T-helper 2 cell (primary cell): ENCODE measurements at places on chromosomes 7 and 10.

DNA sequence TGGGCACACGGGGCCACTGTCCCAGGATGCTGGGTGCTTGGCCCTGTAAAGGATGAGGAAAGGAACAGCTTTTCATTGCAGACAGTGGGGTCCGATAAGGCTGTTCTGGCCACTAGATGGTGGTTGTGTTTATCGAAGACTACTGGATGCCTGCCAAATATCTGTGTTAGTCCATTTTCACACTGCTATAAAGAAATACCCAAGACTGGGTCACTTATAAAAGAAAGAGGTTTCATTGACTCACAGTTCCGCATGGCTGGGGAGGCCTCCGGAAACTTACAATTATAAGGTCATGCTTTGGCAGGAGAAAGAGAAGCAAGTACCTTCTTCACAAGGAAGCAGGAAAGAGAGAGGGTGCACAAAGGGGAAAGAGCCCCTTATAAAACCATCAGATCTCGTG is 32.2 kb upstream of the GARS1 start:
- DNase-seq = no peak

- DNase-seq = no peak
Measured at GRCh38 chr7:116582164-116582732, 57.4 kb downstream of the CAV1 start.

- no peak for DNase-seq
Measured at GRCh38 chr10:59470570-59470969, 108.2 kb upstream of the FAM13C start.

GRCh38 chr7:16702441-16702840 is 51.1 kb upstream of the TSPAN13 start:
- DNase-seq = no peak

GRCh38 chr10:101545898-101546297 is 42.2 kb downstream of the POLL start:
- no peak for DNase-seq

- no peak for DNase-seq
Measured at GRCh38 chr10:86988520-86988919, 20.2 kb downstream of the ADIRF start.

DNA sequence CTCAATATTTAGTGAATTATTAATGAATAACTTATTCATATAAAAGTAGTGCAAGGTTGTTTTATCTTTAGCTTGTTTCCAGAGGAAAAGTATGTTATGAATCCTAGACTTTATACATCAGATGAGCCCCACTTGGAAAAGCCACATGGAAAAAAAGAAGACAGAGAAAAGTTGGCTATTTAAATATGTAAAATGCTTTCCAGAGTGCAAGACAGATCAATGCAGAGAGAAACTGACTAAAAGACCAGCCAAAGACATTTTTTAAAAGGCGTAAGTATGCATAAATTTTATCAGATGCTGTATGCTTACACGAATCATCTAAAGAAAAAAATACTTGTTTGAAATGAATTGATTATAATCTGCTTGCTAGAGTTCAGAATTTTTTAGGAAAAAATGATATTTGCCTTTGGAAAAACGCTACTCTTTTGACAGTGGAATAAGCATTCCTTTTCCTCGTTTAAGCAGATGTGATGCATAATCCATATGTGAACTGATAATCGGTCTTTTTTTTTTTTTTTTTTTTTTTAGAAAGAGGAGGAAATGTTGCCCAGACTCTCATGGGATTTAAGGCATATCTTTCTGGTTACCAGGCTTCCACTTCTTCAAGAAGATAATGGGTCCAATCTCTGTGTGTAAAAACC is 70.7 kb downstream of the RELN start:
- no peak for DNase-seq

DNA sequence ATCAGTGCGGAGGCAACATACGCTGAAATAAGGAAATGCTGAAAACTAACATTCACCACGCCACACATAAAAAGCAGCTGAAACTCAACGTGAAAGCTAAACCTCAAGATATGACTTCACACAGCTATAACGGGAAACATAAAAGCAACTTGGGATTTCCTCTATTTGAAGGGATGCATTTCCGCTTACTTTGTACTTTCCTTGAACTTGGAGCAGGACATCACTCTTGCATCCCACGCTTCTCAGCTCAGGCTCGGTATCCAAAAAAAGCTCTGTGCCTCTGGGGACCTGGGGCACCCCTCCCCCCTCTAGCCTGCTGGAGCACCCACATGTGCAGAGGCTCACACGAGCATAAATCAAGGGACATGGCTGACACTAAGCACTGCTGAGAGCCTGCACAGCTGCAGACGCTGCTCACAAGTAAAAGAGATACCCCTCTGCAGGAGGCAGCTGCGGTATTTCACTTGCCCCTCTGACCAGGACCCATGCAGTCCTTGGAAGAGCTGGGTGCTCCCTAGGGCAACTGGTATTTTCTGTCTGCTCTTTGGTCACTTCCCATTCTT is 34.2 kb downstream of the PARD3 start:
- no peak for DNase-seq

- no peak for DNase-seq
Measured at GRCh38 chr10:89909752-89910151, 208.4 kb downstream of the KIF20B start.

- no peak for DNase-seq
Measured at GRCh38 chr10:84140036-84140379, 699 bp downstream of the GHITM start.

- DNase-seq = no peak
Measured at GRCh38 chr7:109206196-109206595, 636.5 kb downstream of the DNAJB9 start.

DNA sequence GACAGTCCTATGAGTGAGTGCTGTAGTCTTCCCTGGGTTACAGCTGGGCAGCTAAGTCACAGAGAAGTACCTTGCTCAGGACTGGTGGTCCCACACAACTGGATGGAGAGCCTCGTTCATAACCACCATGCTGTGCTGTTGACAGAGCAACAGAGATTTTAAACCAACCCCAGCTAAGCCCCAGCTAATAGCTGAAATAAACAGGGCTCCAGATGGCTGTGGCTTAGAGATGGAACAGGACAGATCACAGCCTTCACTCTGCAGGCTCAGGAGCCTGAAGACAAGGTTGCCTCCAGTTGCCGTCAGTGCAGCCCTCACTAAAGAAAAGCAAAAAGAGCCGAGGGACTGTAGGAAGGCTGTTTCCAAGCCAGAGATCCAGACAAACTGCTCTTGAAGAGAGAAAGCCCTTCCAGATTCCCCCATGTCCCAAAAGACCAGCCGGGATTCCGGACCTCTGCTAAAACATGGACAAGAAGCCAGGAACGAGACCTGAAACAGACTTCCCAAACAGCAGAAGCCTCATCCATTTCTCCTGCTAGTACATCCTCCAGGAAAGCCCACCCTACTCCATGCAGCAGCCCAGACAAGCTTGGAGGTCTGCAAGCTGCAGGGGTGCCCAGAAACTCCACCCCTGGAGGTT is 4.2 kb downstream of the HTRA1 start:
- DNase-seq = no peak

- DNase-seq = no peak
Measured at GRCh38 chr7:7517754-7518153, 17.9 kb downstream of the COL28A1 start.

DNA sequence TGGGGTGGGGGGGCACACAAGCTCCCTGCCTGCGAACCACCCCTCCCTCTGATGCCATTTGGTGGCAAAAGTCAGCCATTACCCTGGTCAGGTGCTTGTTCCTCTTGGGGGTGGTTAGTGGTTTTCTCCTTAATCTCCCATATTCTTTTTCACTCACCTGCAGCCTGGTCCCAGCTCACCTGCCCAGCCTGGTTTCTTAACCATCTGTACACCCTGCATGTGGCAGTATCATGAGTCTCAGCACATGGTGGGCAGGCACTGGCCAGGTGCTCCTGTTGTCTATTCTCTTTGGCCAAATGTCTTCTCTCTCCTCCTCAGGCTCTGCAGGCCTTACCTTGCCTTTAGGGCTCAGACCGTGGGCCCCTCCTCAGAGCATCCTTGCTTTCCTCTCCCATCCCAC is 30.5 kb downstream of the OGDH start:
- DNase-seq = no peak

DNA sequence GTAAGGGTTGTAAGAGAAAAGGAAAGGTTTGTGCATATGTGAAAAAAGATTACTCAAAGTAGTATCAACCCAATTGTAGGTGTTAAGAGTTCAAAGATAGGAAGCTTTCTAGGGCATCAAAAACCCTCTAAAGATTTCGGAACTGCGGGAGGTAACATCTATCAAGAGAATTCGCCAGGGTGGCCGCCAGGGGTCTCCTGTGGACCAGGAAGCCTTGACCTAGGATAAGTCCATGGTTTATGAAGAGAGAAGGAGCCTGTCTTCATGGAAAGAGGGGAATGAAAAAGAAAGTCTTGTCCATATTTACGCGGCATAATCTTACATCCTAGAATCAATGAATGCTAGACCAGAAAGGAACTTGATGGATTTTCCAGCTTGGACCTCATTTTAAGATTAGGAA is 140.7 kb upstream of the CALCR start:
- no peak for DNase-seq

- no peak for DNase-seq
Measured at GRCh38 chr7:431658-432111, 88.0 kb downstream of the PDGFA start.

DNA sequence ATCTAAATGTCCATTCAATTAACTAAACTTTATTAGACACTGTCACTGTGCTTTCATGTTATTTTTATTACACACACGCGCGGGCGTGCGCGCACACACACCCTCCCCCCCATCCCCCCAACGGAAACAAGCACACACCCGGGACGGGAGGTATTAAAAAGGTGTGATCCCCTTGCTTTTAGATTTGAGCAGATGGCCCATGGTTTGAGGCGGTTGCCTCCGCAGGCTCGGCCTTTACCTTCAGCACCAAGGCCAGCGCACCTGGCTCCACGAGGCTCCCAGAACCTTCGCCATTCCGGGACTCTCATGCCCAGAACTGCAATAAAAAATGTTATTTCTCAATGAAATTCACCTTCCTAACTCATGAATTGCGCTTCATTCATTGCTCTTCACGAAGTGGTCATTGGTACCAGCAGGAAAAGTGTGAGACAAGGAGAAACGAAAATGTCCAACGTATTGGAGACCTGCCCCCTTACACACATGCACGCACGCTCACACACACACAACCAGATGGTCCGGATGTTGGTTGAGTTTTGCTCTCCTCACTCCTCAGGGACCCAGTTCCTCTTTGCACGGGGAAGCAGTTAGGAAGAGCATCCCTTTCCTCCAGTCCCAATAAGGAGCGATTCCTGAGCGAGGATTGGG is 20.8 kb upstream of the PTF1A start:
- DNase-seq = no peak

GRCh38 chr10:117222976-117223692 is 17.8 kb upstream of the SLC18A2 start:
- no peak for DNase-seq

- no peak for DNase-seq
Measured at GRCh38 chr10:53886325-53887300, 914.4 kb downstream of the PCDH15 start.

GRCh38 chr10:69474742-69475432 is 23.6 kb downstream of the TSPAN15 start:
- DNase-seq = no peak

DNA sequence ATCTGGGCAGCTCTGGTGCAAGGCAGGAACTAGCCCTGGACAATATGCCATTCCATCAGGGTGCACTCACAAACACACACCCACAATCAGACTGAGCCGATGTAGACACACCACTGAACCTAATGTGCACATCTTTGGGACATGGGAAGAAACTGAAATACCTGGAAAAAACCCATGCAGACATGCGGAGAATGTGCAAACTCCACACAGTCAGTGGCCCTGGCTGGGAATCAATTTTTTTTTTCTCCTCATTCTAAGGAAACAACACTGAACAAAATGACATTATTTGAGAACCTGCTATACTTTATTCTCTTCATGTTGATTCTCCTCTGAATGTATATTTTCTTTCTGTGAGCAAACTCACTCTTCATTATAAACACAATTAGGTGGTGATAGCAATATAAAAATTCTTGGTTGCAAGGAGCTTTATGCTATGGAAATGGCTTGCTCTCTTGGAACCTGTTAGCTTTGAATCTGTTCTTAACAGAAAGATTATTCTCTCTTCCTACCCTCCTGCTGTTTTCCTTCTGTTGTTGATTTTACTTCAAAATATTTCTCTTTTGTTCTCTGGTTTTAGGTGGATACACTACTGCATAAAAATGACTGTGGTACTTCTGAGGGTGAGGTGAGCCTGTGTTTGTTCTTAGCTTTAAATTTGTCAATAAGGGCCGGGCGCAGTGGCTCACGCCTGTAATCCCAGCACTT is 33.0 kb upstream of the MICU1 start:
- no peak for DNase-seq

DNA sequence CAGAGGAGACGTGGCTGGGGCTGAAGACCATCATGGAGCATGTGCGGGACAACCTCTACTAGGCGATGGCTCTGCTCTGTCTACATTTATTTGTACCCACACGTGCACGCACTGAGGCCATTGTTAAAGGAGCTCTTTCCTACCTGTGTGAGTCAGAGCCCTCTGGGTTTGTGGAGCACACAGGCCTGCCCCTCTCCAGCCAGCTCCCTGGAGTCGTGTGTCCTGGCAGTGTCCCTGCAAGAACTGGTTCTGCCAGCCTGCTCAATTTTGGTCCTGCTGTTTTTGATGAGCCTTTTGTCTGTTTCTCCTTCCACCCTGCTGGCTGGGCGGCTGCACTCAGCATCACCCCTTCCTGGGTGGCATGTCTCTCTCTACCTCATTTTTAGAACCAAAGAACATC is 22.0 kb upstream of the CPA5 start:
- no peak for DNase-seq

GRCh38 chr7:66631471-66631870 is 2.8 kb downstream of the KCTD7 start:
- no peak for DNase-seq

GRCh38 chr7:134444198-134444960 is 14.5 kb downstream of the AKR1B1 start:
- DNase-seq = no peak

DNA sequence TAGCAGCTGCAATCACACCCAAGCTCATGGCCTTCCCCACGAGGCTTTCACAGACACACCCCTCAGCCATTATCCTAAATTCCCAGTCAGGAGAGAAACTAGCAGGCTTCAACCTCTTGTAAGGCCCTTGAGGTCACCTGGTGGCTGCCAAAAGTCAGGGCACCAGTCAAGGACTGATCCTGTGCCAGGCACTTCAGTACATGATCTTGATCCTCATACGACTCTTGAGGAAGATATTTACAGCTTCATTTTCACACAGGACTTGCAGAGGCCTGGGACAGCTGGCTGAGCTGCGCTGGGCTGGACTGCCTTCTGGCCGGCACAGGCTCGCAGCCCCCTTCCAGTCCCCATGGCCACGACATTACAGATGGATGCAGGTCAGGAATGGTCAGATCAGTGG is 8.8 kb downstream of the PDAP1 start:
- DNase-seq = no peak

GRCh38 chr7:43758822-43759683 is 573 bp downstream of the BLVRA start:
- no peak for DNase-seq
